ENCODE measurements at places on chromosomes 12 and 14.

- DNase-seq: no peak
Observed at GRCh38 chr12:89433634-89434033, 81.3 kb upstream of the DUSP6 start.

DNA sequence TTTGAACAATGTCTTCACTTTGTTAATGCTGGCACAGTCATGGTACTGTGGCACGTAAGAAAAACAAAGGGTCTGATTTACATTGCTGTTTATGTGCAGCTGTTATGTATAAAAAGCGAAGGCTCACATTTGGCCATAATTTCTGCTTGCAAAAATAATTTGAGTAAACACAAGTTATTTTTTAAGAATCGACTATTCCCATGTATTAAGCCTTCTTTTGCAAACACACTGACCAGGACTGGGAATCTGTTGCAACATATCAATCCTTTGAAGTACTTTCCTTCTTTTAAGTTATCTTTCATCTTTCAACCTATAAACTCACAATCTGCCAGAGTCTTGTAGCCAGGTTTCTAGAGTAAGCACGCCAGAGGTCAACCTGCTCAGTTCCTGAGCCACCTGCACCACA lies 145.4 kb upstream of the BMP4 start:
- no peak for DNase-seq

- no peak for DNase-seq
Observed at GRCh38 chr14:74935360-74935680, 12.3 kb upstream of the RPS6KL1 start.

DNA sequence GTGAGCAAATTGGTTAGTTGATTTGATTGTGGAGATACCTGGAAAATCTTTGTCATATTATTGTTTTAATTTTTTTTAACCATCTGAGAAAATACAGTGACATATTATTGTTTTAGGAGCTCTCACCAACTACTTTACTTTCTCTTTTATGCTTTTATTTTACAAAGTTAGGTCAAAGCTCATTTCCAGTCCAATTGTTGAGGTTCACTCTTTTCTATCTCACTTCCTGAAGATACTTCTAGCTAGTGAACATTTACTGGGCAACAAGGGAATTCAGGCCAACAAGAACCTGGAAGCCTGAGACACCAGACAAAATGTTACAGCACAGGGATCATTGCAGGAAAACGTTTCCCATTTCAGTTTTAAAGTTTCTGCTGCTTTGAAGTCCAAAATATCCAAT lies 3.9 kb downstream of the TMEM30B start:
- no peak for DNase-seq

DNA sequence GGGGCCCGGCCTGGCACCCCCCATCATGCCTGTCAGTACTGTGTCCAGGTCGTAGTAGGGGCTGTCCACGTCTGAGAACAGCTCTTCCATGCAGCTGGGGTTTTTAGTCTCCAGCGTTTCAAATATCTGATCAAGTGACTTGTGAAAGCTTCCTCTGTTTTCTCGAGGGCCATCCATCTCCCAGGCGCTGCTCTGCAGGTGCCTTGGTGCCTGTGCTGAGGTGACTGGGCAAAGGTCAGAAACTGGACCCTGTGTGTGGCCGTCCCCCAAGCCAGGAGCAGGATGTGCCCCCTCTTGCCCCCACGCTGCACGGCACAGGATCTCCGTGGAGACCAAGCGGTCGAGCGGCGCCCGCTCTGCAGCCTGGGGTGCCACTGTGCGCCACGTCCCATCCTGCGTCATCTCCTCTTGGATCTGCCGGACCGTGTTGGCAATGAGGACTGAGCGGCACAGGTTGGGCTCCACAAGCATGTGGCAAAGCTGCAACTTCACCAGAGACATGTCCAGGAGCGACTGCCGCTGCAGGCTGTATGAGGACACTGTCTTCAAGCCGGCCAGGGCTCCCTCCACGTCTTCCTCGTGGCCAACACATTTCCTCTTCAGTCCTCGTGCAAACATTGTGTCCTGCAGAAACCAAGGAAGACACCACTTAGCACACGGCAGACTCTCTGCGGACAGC lies 9.4 kb downstream of the CDCA4 start:
- DNase-seq: no peak

- no peak for DNase-seq
Observed at GRCh38 chr12:126509572-126509971, 1444.3 kb downstream of the AACS start.

- no peak for DNase-seq
Observed at GRCh38 chr12:95213928-95214327, 3.3 kb downstream of the FGD6 start.

DNA sequence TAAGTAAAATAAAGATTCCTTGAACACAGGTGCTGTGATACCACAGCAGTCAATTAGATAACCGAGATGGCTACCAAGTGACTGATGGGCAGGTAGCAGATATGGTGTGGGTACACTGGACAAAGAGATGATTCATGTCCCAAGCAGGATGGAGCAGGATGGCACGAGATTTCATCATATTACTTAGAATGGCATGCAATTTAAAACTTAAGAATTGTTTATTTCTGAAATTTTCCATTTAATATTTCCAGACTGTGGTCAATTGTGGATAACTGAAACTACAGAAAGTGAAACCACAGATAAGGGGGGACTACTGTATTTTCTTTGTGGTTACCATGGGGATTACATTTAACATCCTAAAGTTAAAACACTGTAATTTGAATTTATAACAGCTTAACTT lies 7.5 kb upstream of the ZFP36L1 start:
- DNase-seq: no peak

DNA sequence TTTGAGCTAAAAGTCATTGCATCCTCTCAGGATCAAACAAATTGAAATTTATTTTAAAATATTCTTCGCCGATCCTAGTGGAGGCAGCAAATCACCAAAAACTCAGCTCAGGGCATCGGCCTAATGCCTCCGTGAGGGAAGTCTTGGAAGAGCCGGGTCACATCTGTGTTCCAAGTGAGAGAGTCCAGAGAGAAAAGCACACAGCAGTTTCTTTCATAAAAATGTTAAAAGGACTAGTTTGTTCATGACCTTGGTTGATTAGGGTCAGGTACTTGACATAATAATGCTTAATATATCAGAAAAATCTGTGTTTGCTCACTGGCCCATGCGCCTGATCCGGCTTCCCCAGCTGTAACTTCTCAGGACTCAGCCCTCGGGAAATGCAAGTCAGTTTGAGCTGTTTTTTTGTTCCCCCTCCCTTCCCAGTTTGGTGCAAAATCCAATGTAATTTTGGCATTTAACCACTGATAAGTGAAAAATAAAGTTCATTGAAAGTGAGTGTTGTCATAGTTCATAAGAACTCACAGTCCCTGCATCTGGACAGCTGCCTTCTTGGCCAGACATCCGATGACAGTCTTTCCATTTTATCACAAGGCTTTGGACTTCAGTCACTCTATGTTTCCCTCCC lies 161.7 kb downstream of the CAND1 start:
- no peak for DNase-seq

DNA sequence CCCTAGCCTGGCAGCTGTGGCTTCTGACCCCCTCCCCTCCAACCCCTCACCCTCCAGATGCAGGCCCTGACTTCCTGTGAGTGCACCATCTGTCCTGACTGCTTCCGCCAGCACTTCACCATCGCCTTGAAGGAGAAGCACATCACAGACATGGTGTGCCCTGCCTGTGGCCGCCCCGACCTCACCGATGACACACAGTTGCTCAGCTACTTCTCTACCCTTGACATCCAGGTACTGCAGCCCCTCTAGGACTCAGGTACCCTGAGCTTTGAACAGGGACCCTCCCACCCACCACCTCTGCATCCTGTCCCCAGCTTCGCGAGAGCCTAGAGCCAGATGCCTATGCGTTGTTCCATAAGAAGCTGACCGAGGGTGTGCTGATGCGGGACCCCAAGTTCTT lies 6.0 kb upstream of the IRF9 start:
- no peak for DNase-seq

GRCh38 chr14:64265222-64265621 lies 28.9 kb downstream of the ESR2 start:
- no peak for DNase-seq

GRCh38 chr14:71169861-71170260 lies 262.6 kb downstream of the PCNX1 start:
- DNase-seq: no peak

GRCh38 chr14:75404847-75405246 lies 23.0 kb upstream of the JDP2 start:
- DNase-seq: no peak

- no peak for DNase-seq
Observed at GRCh38 chr12:132327336-132328171, 1.8 kb downstream of the GALNT9 start.

DNA sequence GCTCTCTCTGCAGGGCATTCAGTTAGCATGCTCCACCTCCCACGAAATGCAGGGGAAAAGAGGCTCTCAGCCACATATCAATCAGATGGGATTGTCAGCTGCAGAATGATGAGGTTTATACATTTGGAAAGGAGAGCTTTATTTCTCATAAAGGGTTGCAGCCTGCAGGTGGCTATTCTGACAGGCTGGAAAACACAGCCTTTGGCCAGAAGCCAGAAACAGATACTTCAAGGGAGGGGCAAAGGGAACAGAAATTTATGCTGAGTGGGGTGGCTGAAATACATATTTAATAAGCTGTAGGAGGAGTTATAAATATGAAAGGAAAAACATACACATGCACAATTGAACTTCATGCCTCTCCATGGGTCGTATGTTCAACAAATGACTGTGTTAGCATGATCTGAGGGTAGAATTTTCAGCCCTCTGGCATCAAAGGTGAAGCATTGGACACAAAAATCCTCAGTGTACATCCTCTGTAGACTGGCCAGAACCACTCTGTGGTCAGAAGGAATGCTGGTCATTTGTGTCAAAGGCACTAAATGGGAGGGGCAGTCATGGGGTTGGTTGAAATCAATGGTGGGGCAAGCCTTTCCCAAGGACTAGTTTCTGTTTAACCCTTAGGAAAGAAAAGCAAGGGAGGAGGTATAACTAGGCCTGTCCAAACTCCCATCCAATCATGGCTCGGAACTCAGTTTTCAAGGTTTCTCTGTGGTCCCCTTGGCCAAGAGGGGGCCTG lies 62.4 kb downstream of the TMX1 start:
- no peak for DNase-seq

- no peak for DNase-seq
Observed at GRCh38 chr14:95547272-95547625, 12.4 kb downstream of the GLRX5 start.

GRCh38 chr14:94423453-94424056 lies 29.0 kb downstream of the SERPINA11 start:
- no peak for DNase-seq

GRCh38 chr12:96069511-96070231 lies 34.3 kb upstream of the LTA4H start:
- no peak for DNase-seq

- no peak for DNase-seq
Observed at GRCh38 chr14:106843951-106844483, 1317.6 kb downstream of the TMEM121 start.

DNA sequence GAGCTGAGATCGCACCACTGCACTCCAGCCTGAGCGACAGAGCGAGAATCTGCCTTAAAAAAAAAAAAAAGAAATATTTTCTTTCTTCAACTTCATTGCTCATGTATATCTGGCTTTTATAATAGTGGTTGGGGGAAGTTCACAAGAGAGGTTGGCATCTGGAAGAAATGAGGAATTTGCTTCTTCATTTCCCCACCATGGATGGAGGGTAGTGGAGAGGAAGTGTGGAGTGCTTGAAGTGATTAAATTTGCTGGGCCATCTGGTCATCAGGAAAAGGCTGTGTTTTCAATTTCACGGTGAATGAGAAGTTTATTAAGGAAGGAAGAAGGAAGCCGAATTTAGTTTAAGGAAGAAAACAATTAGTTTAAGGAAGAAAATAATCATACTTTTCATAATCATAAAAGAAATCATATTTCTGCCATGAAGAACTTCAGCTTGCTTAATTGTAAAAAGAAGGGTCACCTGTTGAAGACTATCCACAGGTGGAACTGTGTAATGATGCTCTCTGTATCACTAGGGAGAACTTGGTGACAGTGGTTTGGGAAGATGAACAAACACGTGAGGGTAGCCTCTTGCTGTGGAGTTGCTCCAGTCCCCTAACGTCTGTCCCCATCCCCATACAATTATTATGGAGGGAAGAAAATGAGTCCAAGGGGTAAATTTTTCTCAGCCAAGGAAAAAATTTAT lies 197.3 kb upstream of the ARHGAP5 start:
- no peak for DNase-seq

DNA sequence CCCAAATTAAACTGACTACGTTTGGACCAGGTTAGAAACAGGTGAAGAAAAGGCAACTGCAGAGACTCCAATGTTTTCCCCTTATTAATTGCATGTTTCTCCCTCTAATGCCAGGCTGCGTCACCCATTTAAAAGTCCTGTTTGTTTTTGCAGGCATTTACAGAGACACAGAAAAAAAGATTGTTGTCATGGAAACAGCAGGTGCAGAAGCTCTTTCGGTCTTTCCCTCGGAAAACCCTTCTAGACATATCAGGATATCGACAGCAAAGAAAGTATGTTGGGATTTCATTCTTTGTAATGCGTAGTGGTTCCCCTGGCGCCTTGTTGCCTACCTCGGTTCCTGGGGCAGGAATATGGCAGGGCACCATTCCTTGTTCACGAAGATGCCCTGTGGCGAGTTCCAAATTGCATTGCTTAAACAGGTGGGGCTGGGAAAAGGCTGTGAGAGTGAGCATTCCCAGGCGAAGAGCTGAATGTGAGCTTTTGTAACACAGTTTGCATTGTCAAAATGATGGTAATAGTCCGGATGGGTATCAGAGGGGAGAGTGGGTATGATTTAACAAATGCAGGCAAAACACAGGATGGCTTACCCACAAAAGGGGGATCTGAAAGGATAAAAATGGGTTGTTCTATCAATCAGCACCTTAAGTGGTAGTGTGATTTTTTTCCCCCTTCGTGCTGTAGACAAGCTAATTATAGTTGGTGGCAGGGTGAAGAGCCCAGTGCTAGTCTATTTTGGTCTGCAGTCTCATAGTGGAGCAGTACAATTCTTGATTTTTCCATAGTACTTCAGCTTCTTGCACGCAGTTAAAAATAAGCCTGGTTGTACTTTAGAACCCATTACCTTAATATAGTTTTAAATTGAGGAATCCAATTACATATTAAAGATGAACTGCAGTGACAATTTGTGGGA lies 132.4 kb downstream of the GCH1 start:
- no peak for DNase-seq

- DNase-seq: no peak
Observed at GRCh38 chr14:21023174-21023573, 1.7 kb downstream of the NDRG2 start.

DNA sequence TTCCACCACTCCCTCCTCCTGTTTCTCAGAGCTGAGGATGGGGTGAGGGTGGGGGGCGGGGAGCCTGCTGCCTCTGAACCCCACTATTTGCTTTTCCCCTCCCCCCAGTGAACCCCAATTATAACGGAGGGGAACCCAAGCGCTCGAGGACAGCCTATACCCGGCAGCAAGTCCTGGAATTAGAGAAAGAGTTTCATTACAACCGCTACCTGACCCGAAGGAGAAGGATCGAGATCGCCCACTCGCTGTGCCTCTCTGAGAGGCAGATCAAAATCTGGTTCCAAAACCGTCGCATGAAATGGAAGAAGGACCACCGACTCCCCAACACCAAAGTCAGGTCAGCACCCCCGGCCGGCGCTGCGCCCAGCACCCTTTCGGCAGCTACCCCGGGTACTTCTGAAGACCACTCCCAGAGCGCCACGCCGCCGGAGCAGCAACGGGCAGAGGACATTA lies 1.1 kb downstream of the HOXC4 start:
- no peak for DNase-seq

GRCh38 chr12:92438641-92439419 lies 264.0 kb upstream of the PLEKHG7 start:
- DNase-seq: no peak
